ENCODE measurements at places on chromosomes 3 and 15.

DNA sequence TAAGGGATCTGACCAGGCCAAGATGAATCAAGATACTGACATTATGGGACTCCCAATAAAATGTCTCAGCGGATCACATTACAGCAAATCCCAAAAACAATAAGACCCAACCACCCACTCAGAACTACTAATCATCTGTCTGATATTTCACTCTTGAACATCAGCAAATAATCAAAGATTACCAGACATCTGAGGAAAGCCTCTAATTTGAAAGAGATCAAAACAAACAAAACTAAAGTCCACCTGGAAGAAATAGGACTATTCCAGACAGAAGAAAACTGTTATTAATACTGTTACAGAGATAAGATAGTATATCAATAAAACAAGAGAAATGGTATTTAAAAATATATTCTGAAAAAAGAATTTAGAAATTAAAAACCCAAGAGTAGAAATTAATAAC, 29.0 kb downstream of the TP53BP1 start:
- DNase-seq = no peak

GRCh38 chr3:120909602-120909878, 1.5 kb downstream of the STXBP5L start:
- no peak for DNase-seq

- peak; percentile 99 for DNase-seq
Observed at GRCh38 chr3:138389841-138390581, 41.6 kb downstream of the MRAS start.

DNA sequence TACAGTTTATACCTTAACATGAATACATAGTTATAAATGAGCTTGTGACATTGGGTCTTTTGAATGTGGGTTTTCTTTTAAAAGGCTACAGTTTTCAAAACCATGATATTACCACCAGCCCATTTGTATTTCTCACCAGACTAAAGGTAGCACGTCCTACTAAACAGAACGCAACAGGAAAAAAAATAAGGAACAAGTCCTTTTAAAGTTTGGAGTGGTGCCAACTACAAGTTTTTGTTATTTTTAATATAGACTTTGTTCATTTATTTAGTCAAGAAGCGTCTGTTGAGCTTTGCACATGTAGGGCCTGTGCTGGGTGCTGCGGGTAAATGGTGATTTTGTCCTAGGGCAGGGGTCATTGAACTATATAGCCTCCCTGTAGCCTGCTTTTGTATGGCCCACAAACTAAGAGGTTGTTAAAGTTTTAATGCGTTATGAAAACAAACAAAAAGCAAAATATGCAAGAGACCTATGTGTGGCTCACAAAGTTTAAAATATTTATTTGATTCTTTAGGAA, 164.4 kb downstream of the GHSR start:
- DNase-seq = no peak

DNA sequence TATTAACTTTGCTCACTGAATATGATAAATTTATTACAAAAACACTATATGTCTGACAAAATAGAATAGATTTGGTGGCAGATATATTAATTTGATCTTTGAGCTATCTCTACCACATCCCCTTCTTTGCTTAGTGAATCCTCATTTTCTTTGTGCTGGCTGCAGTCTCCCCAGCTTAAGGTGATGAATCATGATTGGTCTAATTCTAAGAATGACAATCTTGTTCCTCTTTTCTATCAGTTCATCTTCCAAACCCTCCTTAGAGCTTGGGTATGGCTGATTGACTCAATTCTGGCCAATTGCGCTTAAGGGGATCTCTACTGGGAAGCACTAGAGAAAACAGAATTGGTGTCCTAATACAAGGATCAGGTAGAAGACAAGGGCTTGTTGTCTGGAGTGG, 309.6 kb upstream of the GOLIM4 start:
- DNase-seq = no peak

DNA sequence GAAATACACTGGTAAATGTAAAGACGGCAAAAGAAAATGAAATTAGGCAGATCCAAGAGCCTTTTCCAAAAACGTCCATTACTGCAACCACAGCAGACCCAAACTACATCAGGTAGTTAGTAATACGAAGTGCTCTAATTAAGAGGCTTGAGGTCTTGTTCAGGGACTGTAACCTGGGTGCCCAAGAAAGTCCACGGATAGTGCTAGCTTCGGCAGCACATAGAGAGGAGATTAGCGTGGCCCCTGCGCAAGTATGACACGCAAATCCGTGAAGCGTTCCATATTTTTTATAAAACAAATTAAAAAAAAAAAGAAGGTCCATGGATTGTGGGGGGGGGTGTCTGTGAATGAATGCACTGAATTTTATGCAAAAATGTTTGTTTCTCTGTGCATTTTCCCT, 1.4 kb downstream of the COPB2 start:
- DNase-seq = no peak

- no peak for DNase-seq
Observed at GRCh38 chr3:71269906-71270305, 313.6 kb downstream of the FOXP1 start.

- DNase-seq = peak; percentile 55
Observed at GRCh38 chr3:177528306-177529070, 331.2 kb upstream of the TBL1XR1 start.

GRCh38 chr3:187456250-187456649, 88.1 kb downstream of the RTP4 start:
- DNase-seq = peak; percentile 18

DNA sequence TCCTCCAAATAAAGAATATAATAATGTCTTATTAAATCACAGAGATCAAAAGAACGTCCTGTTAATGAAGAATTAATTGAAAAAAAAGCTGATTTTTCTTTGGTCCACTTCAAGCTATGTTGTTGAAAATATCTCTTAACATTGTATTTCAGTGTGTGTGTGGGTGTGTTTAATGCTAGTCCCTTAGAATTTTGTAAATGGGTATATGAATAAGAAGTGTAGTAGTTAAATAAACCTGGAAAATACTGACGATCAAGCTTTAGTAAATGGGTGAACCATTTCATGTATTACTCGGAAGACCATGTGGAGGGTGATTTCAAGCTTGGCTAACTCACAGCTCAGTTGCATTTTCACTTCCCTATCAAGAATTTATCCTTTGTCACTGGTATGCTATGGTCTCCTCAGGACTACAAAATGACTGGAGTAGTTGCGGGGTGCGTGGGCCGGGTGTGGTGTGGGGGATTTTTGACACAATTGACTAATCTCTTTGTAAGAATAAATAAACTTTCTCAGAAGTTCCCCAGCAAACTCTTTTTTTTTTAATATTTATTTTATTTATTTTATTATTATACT, 586.4 kb downstream of the GRM7 start:
- DNase-seq = no peak

DNA sequence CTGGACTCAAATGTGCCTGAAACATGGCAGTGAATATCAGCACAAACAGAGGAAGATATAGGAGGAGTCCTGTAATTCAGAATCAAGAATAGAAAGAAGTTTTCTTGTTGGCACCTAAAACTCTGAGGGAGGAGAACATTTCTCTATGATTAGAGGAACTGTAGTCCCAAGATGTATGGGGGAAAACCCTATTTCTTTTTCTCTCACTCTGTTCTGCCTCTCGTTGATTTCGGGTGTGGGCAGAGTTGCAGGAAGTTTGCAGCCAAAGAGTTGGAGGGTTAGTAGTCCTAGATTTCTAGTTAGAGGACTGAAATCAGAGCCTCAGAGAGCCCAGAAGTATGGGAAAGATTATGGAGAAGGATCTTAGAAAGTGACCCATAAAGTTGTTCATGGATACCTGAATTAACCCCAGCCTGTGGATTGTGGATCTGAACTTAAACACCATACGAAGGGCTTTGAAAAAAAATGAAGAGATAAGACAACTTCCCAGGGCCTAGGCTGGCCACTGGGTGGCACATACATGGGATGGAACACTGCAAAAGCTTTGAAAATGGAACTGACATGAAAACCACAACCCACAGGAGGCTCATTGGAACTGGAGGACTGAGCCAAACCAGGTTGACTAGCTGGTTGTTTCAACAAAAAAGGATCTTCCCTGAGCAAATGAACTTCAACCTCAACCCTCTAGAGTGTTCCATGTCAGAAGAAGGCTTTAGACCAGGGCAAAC, 34.6 kb downstream of the FMN1 start:
- peak; percentile 52 for DNase-seq

GRCh38 chr15:38844736-38845135, 280.1 kb upstream of the RASGRP1 start:
- no peak for DNase-seq

GRCh38 chr3:46324036-46324435, 29.9 kb upstream of the CCR2 start:
- no peak for DNase-seq

DNA sequence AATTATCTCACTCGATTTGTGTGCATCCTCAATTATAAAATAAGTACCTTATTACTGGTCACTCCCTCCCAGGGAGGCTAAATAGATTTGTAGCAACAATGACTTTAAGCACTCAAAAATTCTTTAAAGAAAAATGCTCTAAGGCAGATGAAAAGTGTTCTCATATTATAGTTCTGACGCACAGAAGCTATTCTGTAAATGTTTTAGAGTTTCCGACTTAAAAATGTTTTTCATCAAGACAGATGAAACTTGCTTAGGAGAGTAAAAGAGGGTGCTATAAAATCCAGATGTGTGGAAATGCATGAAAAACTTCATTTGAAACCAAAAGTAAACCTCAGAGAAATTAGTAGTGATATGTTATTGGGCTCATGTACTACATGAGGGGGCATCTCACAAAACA, 398.4 kb upstream of the KCNMB2 start:
- no peak for DNase-seq

DNA sequence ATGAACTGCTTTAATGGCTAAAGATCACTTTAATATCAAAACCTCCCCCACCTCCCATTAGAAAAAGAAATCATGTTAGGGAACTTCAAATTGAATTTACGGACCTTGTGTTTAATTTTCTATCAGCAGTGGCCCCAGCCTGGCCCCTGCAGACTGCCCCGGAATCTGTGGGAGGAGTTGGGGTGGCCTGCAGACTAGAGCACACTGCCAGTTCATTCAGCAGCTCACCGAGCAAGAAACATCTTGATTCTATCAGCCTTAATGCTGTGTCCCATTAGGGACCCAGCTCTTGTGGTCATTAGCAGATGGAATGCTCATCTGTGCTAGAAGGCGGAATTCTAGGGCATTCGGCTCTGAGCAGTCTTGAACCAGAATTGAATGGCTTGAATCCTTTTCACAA, 54.2 kb downstream of the FLNB start:
- DNase-seq = no peak

GRCh38 chr15:29316422-29316821, 46.8 kb upstream of the NSMCE3 start:
- DNase-seq = no peak
